SHP77 (cell line): ENCODE measurements at places on chromosomes 5 and 9.

GRCh38 chr9:109926421-109926869 lies 146.4 kb downstream of the PALM2AKAP2 start:
- no peak for DNase-seq

GRCh38 chr9:31153250-31153840 lies 1231.1 kb upstream of the ACO1 start:
- DNase-seq: no peak

GRCh38 chr5:173866858-173867679 lies 21.1 kb upstream of the CPEB4 start:
- DNase-seq: no peak

- DNase-seq: no peak
Observed at GRCh38 chr5:174553556-174553955, 170.8 kb upstream of the MSX2 start.

DNA sequence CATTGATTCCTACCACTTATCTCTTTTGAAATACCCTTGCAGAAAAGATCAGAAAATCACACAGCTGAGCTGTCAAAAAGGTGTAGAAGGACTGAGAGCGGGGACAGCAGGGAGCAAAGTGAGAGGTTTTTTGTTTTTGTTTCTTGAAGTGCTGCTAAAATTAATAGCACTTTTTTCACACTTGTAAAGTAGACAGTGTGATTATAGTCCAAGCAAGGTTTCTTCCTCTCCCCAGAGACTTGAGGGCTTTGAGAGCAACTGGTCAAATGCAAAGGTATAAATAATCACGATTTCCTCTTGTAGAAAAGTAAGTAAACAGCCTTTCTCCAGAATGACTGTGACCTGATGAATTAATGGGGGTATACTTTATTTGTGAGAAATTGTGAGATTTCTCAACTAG lies 326.9 kb downstream of the ZNF608 start:
- no peak for DNase-seq

DNA sequence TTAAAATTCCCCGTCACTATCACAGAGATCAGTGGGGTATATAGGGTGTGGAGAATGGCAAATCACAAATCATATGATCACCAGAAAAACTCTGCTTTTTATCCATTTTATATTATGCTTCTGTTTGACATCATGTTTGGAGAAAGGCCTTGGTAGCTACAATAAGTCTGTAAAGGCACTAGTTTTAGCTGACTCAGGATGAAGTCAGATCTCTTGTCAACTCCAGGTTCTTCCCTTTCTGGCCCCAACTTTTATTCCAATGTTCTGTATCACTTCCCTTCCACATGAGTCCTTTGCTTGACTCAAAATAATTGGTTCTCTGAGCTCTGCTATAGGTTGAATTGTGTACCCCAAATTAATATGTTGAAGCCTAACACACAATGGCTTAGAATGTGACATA lies 484.9 kb downstream of the PTPRD start:
- no peak for DNase-seq

- no peak for DNase-seq
Observed at GRCh38 chr5:1936413-1936812, 53.7 kb upstream of the IRX4 start.

GRCh38 chr5:170126061-170126460 lies 20.4 kb downstream of the FOXI1 start:
- DNase-seq: no peak

DNA sequence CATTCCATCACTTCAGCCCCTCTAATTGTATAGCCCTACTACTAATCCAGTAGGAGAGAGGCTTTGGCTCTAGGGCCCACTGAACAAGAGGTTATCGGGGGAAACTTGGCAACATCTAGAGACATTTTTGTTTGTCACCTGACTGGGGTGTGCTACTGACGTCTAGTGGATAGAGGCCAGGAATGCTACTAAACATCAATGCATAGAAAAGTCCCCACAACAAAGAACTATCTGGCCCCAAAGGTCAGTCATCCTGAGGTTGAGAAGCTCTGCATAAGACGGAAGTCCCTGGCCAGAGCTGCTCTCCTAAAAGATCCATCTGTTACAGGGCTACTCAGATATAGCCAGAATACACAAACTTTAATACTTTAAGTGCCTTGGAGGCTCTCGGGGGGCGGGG lies 570.6 kb upstream of the KLF4 start:
- DNase-seq: no peak
